Glutamatergic neuron (in vitro differentiated cells): ENCODE measurements at places on chromosomes 11 and 22. TPM values are rescaled to one million over a fixed set of nuclear protein-coding genes. Genes with fewer than 3 reads are reported as not detected.

DNA sequence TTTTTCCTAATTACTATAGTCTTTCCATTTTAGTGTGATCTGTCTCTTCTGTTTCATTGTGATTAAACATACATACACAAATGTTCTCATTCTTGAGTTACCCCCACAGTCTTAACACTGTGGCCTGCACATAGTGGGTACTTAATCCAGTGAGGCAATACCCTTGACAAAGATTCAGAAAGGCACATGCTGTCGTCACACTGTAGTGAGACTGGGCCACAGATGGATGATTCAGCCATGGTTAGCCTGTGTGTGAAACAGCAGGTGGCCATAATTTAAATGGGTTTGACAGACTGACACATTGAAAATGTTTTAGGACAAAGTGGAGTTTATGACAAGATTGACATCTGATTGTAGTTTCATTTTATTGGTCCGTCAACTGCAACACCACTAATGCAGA is 313.1 kb downstream of the C11orf87 start:
- no peak for DNase-seq

- no peak for DNase-seq
These were observed 55.8 kb downstream of the CABIN1 start for GRCh38 chr22:24066865-24067264.

DNA sequence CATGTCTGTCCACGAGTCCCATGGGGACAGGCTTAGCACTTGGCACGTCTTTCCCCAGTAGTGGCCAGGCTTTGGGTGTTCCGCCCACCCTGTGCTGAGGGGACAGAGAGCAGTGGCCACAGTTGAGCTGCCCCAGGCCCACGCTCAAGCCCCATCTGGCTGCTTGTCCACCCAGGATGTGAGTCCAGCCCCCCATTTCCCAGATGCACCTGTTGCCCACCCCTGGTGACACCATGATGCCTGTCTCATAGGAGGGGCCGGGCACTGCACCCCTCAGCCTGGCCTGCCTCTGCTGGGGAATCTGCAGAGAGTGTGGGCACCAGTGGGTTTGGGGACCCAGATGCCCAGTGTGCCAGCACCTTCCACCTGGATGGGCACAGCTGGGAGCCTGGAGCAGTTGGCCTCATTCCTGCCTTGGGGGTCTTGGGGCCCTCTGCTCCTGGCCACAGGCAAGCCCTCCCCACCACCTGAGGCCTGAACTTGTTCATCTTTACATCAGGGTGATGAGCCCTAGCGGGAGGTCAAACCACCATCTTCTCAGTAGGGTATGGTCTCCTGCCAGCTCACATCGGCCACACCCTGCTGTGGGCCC is 5.7 kb downstream of the SIGIRR start:
- DNase-seq: no peak

The SLN gene
- total RNA-seq: not detected

The CD3G gene
- total RNA-seq: 0.39 TPM

- DNase-seq: no peak
These were observed 123.8 kb downstream of the MICAL2 start for GRCh38 chr11:12234221-12234620.
